Right renal pelvis (tissue), 4 donors: ENCODE measurements at places on chromosomes 13 and 19. TPM values are rescaled to one million over a fixed set of nuclear protein-coding genes. Genes with fewer than 3 reads are reported as not detected.

The METTL21C gene
- 1.0 TPM for polyA plus RNA-seq

The NRTN gene
- polyA plus RNA-seq: 4.2 TPM

The FGF22 gene
- 0.35 TPM for polyA plus RNA-seq

The KLK1 gene
- polyA plus RNA-seq: 2.3 TPM

The C19orf33 gene
- 6.1 TPM for polyA plus RNA-seq
